ENCODE measurements at places on chromosomes 7 and 10.

DNA sequence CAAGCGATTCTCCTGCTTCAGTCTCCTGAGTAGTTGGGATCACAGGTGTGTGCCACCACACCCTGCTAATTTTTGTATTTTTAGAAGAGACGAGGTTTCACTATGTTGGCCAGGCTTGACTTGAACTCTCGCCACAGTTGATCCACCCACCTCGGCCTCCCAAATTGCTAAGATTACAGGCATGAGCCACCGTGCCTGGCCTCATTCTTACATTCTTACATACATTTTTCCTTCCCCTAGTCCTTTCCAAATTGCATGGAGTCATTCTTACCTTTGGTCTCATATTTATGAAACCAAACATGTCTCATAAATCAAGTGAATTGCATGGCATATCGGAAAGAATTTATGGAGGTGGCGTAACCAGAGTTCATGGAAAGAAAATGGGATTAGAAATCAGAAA is 148.5 kb downstream of the ANLN start:
- DNase-seq: no peak

- no peak for DNase-seq
Observed at GRCh38 chr10:72879245-72879644, 14.3 kb upstream of the OIT3 start.

DNA sequence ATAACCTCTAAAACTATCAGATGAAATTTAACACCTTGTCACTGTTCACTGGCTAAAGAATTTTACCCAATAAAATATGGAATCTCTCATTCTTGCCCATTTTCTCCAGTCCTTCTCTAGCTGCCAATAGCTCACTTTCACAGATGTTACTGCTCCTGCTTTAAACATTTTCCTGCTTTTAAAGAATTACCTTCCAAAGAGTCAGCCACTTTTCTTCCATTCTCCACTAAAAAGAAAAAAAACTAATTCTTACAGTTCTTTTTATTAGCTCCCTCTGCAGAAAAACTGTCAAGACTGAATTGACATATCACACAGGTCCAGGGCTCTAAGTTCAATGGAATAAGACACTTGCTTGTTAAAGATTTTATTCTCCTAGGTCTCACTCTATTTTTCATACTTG is 114.8 kb downstream of the SFMBT2 start:
- DNase-seq: no peak

- DNase-seq: no peak
Observed at GRCh38 chr7:45920502-45921380, at the start of gene IGFBP3. Gene IGFBP3 (minus strand): TSS chr7:45921272. CDS start chr7:45921140, 132 bp downstream.

GRCh38 chr10:93593254-93593653 is 7.8 kb downstream of the RBP4 start:
- DNase-seq: no peak

DNA sequence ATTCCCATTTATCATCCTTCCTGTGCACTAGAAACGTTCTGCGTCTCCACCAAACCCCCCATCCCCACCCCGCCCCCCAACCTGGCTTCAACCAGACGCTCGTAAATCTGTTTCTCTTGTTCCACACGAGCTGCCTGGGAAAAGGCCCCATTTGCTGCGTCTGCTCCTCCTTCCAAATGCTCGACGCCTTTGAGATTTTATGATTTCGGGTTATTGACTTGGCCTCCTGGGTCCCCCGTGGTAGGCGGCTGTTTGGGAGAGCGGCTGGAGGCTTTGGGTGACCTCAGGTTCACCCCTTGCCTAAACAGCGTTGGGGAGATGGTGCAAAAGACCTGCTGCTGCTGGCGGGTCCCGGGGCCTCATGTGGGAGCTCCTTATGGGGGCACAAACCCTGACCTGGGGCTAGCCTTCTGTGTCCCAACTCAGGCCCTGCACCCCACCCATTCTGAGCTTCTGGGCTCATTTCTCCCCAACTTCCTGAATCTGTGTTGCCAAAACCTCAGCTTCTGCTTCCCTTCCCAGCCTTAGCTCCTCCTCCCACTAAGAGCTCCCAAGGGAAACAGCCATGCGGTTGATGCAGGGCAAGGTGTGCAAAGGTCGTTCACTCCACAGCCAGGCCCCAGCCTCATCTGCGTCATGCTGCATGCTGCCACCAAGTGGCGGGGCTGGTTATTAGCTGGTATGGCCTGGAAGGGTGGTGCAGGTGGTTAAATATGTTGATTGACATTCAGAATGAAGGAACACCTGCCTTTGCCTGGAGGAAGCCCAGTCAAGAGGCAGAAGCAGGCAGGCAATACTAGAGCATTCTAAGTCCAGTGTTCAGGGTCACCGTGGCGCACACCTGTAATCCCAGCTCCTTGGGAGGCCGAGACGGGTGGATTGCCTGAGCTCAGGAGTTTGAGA is 49.1 kb upstream of the ELN start:
- DNase-seq: no peak

GRCh38 chr7:138917771-138918170 is 63.4 kb downstream of the KIAA1549 start:
- no peak for DNase-seq

DNA sequence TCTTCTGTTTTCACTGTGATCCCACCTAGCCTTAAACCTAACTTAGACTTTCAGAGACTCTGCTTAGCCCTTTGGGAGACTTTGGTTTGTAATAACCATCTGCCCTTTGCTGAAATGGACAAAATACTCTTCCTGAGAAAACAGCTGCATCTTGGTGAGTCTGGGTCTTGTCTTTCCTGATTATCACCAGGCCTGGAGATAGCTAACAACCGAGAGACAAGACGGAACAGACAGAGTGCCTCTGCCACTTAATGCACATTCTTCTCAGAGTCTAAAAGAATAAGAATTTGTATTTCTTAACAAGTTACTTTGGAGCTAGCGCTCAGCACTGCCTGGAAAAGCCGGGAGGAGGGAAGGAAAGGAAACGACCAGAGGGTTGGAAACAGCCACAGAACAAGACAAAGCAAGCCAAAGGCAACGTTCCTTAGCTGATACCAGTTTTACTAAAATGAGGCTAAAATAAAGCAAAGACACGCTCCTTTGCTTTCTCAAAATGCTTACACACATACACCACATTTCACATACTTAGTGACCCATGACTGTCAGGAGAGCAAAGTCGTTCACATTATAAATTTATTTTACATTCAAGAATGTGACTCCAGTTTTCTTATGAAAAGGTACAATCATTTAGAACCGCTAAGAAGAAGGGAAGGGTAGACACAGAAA is 70.3 kb upstream of the DGKI start:
- DNase-seq: no peak

DNA sequence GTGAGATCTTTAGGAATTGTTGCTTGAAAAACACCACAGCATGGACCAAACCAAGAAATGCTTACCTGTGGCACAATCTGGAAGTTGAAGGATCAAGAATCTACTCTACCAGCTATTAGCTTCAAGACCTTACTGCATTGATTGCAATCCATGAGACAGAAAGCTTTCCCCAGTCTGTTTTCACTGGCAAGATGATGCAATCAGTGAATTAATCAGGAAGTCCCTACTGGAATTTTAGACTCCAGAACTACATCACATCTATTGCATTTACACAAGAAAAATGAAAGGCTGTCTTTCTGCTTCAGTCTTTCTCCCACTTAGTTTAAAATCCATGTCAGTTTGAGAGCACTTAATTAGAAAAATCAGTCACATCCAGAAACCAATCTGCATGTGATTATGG is 191.7 kb downstream of the TFEC start:
- no peak for DNase-seq

- no peak for DNase-seq
Observed at GRCh38 chr7:15581352-15581951, 19.6 kb upstream of the AGMO start.

GRCh38 chr10:125462845-125463244 is 220.1 kb downstream of the TEX36 start:
- DNase-seq: no peak

DNA sequence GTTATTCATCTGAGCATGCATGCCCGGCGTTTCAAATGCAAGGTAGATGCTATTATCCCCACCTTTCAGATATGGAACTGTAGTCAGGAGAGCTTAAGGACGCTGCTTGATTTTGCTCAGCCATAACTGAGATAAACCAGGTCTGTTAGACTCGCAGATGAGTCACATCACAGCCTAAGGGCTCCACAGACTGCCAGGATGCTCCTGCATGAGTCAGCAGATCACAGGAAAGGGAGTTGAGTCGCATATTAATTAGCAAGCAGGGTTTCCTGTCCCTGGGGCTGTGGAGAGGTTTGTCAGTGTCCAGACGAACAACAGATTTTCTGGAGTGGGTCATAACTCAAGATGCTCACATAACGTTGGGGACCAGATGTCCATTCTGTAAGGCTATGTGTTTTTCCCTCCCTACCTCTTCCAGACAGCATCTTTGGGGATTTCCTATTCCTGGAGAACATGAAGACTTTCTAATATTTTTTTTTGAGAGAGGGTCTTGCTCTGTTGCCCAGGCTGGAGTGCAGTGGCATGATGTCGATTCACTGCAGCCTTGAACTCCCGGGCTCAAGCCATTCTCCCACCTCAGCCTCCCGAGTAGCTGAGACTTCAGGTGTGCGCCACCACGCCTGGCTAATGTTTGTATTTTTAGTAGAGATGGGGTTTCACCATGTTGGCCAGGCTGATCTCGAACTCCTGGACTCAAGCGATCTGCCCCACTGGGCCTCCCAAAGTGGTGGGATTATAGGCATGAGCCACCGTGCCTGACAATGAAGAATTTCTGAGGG is 36.7 kb downstream of the PFKFB3 start:
- peak; percentile 69 for DNase-seq

DNA sequence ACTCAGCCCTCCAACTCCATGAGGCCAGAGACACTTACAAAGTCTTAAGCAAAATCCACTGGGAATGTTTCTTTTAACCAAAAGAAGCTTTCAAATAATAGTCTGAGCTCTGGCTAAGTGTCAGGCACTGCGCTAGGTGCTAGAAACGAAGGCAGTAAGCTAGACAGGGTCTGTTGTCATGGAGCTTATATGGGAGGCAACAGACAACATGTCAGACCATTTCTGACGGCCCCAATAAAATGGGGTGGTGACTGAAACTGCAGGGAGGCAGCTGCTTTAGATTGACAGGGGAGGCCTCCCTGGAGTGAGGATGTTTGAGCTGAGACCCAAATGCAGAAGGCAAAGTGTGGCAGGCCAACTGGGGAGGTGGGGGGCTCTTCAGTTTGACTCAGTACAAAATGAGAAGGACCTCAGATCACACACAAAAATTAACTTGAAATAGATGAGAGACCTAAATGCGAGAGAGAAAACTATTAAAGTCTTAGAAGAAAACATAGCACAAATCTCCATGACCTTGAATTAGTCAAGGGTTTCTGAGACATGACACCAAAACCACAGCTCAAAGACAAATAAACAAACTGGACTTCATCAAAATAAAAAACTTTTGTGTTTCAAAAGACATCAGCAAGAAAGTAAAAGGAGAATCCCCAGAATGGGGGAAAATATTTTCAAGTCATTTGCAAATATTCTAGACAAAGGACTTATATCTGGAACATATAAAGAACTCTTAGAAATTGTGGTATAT is 40.6 kb downstream of the SH3PXD2A start:
- DNase-seq: no peak

DNA sequence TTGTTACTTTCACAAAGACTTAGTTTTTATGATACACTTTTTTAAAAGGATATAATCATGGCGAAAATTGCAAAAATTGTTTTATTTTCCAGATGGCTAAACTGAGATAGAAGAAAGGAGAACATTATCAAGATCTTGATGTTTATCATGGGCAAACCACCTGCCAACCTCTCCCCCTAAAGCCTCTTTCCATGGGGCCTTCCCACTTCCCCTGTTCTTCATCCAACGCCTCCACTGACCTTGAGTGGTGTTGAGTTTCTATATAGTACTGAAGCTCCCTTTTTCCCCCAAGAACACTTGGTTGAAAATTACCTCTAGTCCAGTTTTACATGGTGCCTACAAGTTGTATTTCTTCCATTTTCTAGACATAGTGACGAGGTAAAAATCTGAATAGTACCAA is 5.0 kb downstream of the CREB3L2 start:
- DNase-seq: no peak

GRCh38 chr10:131179361-131179760 is 132.2 kb downstream of the TCERG1L start:
- no peak for DNase-seq

GRCh38 chr10:91090761-91091529 is 129.5 kb upstream of the PCGF5 start:
- no peak for DNase-seq

GRCh38 chr10:46001187-46001756 is 29.0 kb downstream of the TIMM23 start:
- DNase-seq: no peak

GRCh38 chr10:44619975-44620374 is 235.1 kb upstream of the CXCL12 start:
- no peak for DNase-seq

GRCh38 chr10:108404155-108404554 is 1239.6 kb upstream of the SORCS1 start:
- DNase-seq: no peak

GRCh38 chr7:18693406-18693805 is 197.9 kb downstream of the HDAC9 start:
- DNase-seq: no peak

DNA sequence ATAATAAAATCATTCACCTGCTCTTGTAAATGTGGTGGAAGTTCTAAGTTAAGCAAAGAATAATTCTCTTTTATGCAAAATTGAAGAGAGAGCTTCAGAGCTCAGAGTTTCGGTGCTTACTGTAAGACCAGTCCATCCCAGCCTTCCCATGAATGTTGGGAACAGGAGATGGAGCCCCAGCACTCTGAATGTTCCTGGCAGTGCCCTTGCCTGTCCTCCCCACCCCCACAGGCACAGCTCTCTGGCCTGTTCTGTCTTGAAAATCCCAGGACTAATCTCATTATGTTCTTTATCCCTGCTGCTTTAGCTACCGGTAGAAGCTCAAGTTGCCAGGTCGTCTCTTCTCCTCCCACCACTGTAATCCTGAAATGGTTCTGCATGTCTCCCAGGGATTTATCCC is 29.1 kb upstream of the LHFPL3 start:
- no peak for DNase-seq

- no peak for DNase-seq
Observed at GRCh38 chr7:152911922-152912321, 152.4 kb downstream of the ACTR3B start.

DNA sequence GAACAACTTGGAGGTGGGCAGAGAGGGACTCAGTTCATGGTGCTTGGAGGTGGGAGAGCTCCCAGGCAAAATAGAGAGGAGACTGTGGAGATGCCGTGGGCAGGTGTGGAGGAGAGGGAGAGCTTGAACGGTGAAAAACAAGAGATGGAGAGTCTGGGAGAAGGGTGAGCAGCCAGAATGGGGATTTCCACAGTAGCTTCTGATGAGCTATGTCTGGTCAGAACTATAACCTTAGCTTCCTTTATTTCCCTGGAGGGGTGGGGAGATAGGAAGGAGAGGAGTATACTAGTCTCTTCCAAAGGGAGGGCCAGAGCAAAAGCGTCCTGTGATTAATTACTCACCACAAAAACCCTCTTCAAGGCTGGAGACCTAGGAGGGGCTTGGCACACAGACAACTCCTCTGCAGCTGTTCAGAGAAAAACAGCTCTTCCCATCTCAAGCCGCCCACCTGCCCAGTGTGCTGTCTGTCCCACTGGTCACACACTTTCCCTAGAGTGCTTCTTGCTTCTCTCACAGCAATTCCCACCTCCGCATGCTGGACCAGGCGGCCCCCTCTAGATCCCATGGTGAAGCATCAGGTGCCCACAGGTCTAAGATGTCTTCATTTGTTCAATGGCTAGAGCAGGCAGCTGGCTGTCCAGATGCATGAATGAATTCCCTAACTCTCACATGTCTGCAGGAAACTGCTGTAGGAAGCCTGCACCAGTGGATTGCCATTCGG is 41.9 kb downstream of the TAS2R41 start:
- no peak for DNase-seq

- no peak for DNase-seq
Observed at GRCh38 chr7:108016841-108017775, 14.1 kb upstream of the LAMB1 start.

Measured in activated T-cell treated with anti-CD3 and anti-CD28 coated beads for 24 hours (primary cell).